ENCODE measurements at places on chromosomes 6 and 20.

- peak; percentile 85 for DNase-seq
Observed at GRCh38 chr20:45347936-45348778, at the start of gene SDC4. Gene SDC4 (minus strand): TSS chr20:45348424. CDS start chr20:45348384, 40 bp downstream.

DNA sequence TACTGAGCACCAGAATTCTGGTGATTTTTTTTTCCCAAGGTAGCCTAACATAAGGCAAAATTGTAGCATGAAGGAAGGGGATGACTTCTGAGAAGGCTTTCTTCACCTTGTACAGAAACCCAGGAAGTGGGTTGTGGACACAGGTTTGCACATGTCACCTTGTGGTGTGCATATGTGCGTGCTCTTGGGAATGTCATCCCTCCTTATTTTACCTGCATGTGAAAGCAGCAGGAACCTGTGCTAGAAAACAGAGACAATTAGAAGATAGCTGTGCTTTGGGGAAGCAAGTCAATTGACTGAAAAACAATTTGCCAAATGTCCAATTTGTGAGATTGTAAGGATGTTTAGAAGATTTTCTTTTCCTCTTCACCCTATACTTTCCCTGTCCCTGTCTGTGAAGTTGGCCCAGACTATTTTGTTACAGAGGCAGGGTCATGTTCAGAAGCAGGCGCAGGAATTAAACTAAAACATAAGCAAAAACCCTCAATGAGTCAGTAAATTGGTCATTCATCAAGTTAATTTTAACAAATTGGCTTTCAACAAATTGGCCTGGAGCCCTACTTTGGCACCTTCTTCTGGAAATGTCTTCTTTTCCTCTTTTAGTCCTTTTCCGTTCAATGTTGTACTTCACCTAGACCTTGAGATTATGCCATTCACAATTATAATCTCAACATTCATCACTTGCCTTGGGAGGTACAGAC, 261.2 kb downstream of the ADGB start:
- DNase-seq = no peak

GRCh38 chr6:137867685-137868509, 838 bp downstream of the TNFAIP3 start:
- DNase-seq = no peak

DNA sequence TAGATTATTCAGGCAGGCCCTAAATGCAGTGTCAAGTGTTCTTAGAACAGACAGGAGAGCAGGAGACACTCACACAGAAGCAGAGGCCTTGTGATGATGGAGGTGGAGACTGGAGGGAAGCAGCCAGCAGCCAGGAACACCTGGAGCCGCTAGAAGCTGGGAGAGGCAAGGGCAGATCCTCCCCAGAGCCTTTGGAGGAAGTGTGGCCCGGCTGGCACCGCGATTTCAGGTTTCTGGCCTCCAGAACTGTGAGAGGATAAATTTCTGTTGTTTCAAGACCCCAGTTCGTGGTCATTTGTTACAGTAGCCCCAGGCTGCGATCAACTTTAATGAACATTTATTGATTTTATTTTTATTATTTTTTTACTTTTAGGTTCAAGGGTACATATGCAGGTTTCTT, 203.0 kb downstream of the QKI start:
- DNase-seq = no peak

- no peak for DNase-seq
Observed at GRCh38 chr20:63009988-63010769, 3.4 kb upstream of the BHLHE23 start.

- DNase-seq = no peak
Observed at GRCh38 chr6:56660381-56660730, 17.7 kb upstream of the DST start.

DNA sequence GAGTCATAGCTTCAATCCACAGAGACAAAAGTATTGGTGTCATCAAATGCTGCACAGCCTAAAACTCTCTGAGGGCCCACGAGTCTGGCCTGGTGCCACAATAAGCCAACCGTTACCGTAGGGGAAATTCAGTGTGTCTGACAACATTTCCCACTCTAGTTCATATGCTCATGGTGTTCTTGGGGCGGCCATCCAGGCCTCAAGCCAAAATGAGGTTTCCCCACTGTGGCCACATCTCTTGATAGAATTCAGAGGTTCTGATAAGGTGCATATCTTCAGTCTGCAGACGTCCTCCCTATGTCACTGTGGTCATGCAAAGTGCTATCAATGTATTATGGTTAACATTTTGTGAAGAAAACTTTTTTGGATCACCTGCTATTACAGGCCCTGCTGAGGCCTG, 627.7 kb downstream of the QKI start:
- no peak for DNase-seq

DNA sequence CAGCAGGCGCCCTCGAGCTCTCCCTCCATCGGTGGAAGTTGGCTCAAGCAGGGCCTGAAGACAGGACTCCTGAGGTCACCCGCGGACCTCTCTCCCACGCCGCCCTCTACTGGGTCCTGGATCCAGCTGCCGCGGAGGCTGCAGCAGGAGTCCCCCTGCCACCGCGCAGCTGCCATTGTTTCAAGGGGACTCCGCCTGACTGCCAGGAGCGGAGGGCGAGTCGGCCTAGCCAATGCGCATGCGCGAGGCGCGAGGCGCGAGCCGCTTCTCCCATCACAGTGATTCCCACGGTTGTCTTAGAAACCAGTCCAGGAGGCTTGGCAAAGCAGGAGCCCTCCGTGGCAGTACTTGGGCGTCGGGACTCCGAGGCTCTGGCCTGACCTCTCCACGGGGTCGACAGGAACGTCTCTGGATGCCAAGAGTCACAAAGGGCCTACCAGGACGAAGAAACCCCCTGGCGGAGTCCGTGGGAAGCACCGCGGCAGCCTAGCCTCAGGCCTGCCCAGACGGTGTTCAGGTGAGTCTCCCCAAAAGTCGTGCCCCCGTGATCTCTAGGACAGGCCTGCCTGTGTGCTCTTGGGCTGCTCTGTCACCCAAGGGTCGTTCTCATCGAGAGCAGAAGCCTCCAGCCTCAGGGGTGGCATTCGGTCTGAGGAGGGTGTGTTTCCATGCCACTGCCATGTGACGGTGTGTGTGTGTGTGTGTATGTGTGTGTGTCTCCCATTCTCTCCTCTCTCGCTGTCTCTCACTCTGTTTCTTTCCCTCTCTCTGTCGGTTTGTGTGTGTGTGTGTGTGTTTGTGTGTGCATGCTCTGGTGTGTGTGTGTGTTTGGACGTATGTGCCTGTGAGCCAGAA, 290.6 kb upstream of the ZNF337 start:
- DNase-seq = peak; percentile 74

DNA sequence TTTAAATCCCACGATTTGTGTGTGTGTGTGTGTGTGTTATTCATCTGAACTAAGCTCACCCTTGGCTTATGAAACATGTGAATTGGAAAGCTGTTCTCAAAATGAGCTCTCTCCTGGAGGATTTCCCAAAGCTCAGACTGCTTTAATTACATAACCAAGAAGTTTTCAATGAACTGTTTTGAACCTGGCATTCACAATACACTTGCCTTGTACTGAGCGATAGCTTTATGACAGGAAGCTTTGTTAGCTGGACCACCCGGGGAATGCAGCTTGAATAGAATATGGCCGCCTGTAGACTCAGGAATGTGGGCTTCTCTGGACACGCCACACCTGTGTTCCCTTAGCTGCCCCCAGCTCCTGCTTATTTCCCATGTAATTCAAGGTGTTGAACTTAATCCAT, 71.4 kb upstream of the PREP start:
- no peak for DNase-seq

DNA sequence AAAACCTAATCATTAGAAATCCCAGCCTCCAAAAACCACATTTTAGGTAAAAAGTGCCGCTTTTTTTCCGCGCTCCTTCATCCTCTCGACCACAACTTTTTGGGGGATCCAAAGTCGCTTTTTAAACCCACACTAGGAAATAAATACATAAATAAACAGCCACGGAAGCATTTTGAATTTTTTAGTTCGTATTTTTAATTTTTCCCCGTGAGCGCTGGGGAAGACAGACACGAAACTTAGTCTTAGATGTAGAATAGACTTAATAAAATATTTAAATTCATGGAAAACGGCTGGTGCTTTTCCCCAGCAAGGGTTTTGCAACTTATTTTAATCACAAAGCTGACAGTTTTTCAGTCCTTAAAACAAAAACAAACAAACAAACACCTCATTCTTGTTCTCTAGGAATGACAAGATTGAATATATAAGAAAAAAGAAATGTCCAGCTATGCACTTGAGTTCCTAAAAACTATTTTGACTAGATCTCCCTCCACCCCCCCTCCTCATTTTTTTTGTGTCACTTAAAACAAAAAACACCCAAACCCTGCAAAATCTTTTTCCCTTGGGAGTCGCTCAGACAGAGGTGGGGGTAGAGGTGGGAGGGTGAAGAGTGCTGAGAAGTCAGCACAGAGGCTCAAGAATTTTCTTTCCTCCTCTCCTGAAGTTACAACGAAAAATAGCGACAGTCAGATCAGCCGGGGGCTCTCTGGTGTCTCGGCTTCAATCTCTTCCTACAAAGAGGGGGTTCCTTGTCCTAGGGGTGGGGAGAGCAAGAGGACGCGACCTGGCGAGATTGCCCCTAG, 43.4 kb upstream of the SUPT3H start:
- DNase-seq = no peak

- no peak for DNase-seq
Observed at GRCh38 chr6:7292596-7293255, 20.3 kb downstream of the SSR1 start.

GRCh38 chr20:54179946-54180345, 6.2 kb upstream of the CYP24A1 start:
- no peak for DNase-seq

DNA sequence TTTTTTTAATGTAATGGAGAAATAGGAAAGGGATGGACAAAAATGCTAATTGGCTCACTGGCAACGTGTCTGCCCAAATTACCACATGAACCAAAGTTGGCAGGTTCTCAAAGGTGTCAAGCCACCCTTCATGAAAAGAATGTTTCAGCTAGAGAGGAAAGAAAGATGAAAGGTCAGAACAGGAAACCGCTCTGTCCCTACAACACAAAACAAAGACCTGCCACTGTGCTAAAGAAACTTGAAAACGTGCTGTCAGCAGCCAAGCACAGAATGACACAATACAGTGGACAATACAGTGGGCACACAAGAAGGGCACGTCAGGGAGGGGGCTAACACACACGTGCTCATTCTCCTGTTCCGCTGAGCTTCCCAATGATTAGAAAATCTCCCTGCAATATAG, 4.9 kb downstream of the PREP start:
- no peak for DNase-seq

GRCh38 chr6:132392792-132393191, 8.5 kb downstream of the MOXD1 start:
- no peak for DNase-seq

- DNase-seq = peak; percentile 86
Observed at GRCh38 chr20:63442100-63442493, 30.4 kb downstream of the KCNQ2 start.

- no peak for DNase-seq
Observed at GRCh38 chr6:134491477-134491876, 173.6 kb upstream of the SGK1 start.

DNA sequence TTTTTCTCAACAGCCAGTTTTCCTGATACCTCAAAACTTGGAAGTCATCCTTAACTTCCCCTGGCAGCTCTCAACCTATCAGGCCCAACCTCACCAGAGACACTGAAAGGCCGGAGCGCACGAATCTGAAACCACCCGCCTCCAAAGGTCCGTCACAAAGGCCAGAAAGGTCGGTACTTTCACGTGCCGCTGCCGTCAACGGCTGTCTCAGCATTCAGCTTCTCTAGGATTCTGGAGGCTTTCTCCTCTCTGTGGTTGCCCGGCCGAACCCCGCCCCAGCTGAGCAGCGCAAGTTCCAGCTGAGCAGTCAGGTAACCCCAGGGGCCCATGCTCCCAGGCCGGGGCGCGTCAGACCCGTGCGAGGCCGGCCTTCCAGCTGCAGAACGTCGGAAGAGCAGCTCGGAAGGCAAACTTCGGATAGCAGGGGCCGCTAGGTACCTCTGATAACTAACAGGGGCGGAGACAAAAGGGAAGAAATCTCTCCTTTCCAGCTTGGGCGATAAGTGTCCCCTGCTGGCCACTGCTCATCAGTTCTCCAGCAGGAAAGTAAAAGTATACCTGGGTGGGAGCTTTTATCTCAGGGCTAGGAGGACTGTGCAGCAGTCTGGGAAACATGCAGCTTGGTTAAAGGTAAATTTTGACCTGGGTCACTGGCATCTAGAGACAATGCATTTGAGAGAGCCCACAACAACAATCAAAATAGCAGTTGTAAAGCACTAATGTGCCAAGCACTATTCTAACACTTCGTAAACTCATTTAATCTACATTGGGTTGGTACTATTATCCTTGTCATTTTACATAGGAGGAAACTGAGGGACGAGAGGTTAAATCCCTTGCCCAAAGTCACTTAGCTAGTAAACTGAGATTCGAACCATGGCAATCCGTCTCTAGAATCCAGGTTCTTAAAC, 16.1 kb downstream of the ZSCAN12 start:
- peak; percentile 50 for DNase-seq

GRCh38 chr6:139486476-139486799, 112.0 kb upstream of the CITED2 start:
- no peak for DNase-seq

GRCh38 chr6:53188833-53189232, 40.2 kb upstream of the GCM1 start:
- DNase-seq = no peak

GRCh38 chr6:134379076-134379475, 61.2 kb upstream of the SGK1 start:
- no peak for DNase-seq

DNA sequence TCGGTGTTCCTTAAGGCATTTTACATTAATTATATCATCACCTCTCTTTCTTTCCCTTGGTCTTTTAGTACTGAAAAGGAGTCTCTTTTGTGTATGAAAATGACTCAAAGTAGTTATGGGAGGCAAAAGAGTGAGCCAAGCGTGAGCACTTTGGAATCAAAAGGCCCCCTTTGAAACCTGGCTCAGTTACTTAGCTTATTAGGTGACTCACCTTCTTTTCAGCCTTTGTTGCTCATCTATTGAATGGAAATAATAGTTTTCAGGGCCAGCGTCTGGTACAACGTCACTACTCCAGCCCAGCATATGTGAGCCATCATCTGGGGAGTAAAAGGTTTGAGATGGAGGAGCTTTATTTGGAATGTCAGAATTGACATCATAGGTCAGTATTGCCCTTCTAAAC, 147.4 kb upstream of the SCGN start:
- DNase-seq = no peak

GRCh38 chr6:111087871-111088667, 766 bp downstream of the SLC16A10 start:
- peak; percentile 53 for DNase-seq

- no peak for DNase-seq
Observed at GRCh38 chr20:2133318-2134183, 31.9 kb downstream of the STK35 start.

GRCh38 chr6:39388606-39389483, 66.3 kb upstream of the KCNK16 start:
- DNase-seq = no peak

- peak; percentile 86 for DNase-seq
Observed at GRCh38 chr20:44748005-44748370, 2.3 kb downstream of the KCNK15 start.

- DNase-seq = no peak
Observed at GRCh38 chr20:62230696-62231095, 7.6 kb upstream of the OSBPL2 start.

DNA sequence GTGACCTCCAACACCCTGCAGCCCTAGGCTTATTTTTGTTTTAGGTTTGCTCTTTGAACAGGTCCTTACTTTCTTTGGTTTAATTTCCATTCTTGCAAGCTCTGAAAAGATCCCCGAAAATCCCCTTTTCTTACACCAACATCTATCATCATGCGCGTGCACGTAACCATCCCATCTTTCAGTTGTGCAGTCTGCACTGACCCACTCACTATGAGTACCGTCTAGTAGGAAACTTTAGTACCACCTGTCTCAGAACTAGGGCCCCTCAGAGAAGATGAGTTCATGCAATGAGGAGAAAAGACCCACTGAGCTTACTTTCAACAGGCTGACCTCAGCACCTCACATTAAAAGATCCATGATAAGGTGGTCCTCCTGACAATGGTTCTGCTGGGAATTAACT, 120.6 kb upstream of the AGPAT4 start:
- DNase-seq = no peak
